Aorta (tissue), 5 donors: ENCODE measurements at places on chromosomes 6 and 20.

GRCh38 chr6:155807243-155807642 lies 351.6 kb upstream of the NOX3 start:
- no peaks in the 10 kb centered on the region for H3K36me3 ChIP-seq
- H3K27ac ChIP-seq: no peak overlapping the region
- no peak for DNase-seq
- H3K4me1 ChIP-seq: no peaks in the 10 kb centered on the region
- no peaks in the 10 kb centered on the region for H3K27me3 ChIP-seq
- H3K4me3 ChIP-seq: no peak overlapping the region

DNA sequence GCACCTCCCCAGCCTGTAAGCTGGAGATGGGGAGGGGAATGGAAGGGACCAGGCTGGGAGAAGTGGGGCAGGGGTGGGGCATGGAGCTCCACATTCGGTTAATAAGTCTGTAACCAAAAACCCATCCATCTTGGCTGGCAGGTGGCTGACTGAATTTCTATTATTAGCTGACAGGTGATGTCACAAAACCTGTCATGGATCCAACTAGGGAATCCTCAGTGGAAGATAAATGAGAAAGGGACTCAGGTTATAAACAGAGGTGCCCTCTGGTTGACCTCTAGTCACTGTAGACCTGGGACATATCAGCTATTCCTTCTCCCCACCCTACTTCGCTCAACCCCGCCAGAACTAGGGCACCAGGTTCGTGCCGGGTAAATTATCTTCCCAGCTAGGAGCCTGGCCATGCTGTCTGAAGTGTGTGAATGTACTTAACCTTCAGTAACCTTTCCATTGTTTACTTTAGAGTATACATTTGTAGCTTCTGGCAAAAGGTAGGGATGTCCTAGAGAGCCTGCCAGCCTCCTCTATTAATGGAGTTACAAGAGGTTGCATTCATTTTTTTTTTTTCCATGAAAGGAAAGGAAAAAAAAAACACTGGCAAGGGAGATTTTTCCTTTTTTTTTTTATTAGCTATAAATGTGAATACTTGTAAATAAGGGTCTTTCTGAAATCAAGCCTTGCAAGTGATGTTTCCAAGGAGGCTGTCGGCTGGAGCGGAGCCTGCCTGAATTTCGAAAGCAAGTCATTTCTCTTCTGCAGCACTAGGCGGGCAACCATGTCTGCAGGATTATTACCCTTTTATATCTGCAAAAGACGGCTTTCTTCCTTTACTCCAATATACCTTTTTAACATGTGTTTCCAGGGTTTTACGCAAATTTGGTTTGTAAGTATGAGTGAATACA lies 135.9 kb downstream of the TMEM242 start:
- no peaks in the 10 kb centered on the region for H3K27me3 ChIP-seq
- H3K4me1 ChIP-seq: no peaks in the 10 kb centered on the region
- H3K36me3 ChIP-seq: no peaks in the 10 kb centered on the region

DNA sequence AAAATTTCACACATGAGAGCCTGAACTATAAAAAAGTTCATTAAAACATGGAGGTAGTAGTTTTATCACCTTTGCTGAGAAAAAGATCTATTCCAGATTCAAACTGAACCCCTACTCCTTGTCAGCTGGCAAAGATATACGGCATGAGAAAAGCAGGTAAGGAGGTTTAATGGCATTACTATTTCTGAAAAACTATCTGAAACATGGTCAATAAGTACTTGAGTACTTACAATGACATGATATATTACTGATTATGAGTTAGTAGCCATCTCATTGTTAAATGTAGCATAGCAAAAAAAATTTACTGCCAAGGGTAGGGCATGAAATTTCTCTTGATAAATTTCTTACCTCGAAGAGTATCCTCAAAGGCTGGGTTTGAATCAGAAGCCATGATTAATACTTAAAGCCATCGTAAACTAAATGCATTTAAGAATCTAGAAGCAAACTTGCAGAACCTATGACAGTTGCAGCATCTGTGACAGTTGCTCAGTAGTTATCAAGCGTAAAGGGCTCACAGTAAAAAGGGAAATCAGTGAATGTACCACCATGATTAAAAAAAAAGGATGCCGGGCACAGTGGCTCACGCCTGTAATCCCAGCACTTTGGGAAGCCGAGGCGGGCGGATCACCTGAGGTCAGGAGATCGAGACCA lies 8.7 kb downstream of the SLC17A5 start:
- H3K36me3 ChIP-seq: peaks cover 2% of the 10 kb centered on the region
- no peaks in the 10 kb centered on the region for H3K27me3 ChIP-seq
- H3K4me1 ChIP-seq: no peaks in the 10 kb centered on the region
- no peak overlapping the region for H3K27ac ChIP-seq
- peak overlapping the region; percentile 42 for H3K4me3 ChIP-seq

DNA sequence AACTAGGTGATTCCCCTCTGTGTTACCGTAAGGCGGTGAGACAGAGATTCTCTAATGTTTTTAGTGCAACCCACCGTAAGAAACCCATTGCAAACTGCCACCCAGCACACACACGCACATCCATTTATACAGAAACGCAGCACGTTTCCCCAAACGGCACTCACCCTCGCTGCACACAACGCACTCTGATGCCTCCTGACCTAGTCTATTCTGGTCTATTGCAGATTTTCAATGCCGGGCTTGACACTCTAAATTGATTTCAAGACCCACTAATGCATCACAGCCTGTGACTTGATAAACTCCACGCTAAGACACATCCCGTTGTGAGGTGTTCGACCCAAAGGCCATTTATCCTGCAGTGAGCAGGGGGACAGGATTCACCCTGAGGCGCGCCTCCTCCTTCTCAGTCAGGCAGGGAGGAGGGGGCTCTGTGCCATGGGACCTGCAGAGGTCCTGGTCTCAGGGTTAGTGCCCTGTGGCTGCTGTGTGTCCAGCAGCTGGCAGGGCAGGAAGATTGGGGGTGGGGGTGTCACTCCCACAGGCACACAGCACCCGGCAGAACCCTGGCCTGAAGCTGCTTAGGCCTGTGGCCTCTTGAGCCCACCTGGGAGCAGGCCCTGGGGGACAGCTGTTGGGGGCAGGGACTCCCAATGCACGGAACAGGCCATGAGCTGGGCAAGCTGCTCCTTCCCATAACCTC lies 335.6 kb downstream of the PREX1 start:
- no peaks in the 10 kb centered on the region for H3K4me1 ChIP-seq
- H3K27me3 ChIP-seq: no peaks in the 10 kb centered on the region
- H3K27ac ChIP-seq: no peak overlapping the region
- H3K36me3 ChIP-seq: no peaks in the 10 kb centered on the region

- no peak overlapping the region for H3K4me3 ChIP-seq
- H3K27ac ChIP-seq: no peak overlapping the region
- H3K27me3 ChIP-seq: no peaks in the 10 kb centered on the region
- DNase-seq: no peak
- peaks cover 2% of the 10 kb centered on the region for H3K4me1 ChIP-seq
- no peaks in the 10 kb centered on the region for H3K36me3 ChIP-seq
Observed at GRCh38 chr6:156953479-156954146, 176.4 kb downstream of the ARID1B start.

GRCh38 chr6:154001494-154002285 lies 37.4 kb upstream of the OPRM1 start:
- H3K27ac ChIP-seq: no peak overlapping the region
- no peaks in the 10 kb centered on the region for H3K36me3 ChIP-seq
- H3K27me3 ChIP-seq: no peaks in the 10 kb centered on the region

GRCh38 chr6:157868835-157869234 lies 45.8 kb downstream of the SNX9 start:
- H3K4me1 ChIP-seq: no peaks in the 10 kb centered on the region
- no peaks in the 10 kb centered on the region for H3K36me3 ChIP-seq
- no peaks in the 10 kb centered on the region for H3K27me3 ChIP-seq
- no peak overlapping the region for H3K27ac ChIP-seq
- DNase-seq: no peak

DNA sequence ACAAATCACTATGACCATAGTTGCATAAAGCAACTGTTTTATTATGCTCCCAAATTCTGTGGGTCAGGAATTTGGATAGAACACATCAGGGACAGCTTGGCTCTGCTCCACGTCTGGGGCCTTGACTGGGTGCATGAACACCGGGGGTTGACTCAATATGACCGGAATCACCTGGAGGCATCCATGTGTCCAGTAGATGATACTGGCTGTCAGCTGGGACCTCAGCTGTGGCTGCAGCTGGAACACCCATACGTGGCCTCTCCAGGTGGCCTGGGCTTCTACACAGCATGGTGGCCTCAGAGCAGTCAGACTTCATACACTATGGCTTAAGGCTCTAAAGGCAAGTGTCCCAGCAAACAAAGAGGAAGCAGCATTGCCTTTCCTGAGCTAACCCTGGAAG lies 113.4 kb downstream of the NRN1 start:
- no peaks in the 10 kb centered on the region for H3K27me3 ChIP-seq
- no peaks in the 10 kb centered on the region for H3K4me1 ChIP-seq
- H3K4me3 ChIP-seq: no peak overlapping the region
- no peaks in the 10 kb centered on the region for H3K36me3 ChIP-seq
- no peak for DNase-seq

- no peaks in the 10 kb centered on the region for H3K4me1 ChIP-seq
- DNase-seq: no peak
- H3K27me3 ChIP-seq: no peaks in the 10 kb centered on the region
- no peaks in the 10 kb centered on the region for H3K36me3 ChIP-seq
Observed at GRCh38 chr6:111928139-111928538, 54.9 kb upstream of the FYN start.

DNA sequence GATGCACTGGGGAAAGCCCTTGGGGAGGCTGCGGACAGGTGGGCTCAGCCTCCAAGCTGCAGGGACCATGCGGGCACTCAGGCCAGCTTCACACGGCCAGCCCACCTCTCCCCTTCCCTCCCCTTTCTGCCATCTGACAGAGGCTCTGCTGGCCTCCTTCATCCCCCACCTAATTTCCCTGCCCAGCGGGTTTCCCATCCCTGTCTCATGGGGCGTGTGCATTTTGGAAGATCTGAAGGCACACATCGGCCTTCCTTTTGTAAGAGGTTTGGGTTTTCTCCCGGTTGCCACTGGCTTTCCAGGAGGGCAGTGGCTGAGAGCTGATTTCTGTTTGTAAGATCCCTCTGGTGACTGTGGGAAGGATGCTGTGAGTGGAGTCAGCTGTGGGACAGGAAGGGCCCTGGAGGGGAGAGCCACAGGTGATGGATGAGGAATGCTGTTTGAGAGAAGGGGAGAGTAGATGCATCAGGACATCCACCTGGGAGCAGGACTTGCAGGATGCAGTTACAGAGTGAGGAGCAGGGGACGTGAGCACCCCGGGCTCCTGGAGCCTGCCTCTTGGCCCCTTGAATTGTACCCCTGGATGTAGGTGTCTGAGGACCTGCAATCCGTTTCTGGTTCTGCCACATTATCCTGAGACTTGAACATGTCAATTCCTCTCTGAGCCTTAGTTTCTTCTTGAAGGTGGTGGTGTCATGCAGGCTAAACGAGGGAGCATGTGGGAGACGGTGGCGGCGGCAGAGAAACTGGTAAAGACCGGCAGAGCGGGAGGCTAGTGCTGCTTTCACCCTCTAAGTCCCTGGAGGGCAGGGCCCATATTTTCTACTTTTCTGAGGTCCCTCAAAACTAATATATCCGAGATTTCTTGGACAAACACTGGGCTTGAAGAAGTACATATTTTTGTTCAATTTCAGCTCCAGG lies 5.9 kb upstream of the TUBB1 start:
- no peaks in the 10 kb centered on the region for H3K4me1 ChIP-seq
- peak; percentile 33 for DNase-seq
- H3K36me3 ChIP-seq: no peaks in the 10 kb centered on the region
- H3K27ac ChIP-seq: no peak overlapping the region
- H3K4me3 ChIP-seq: no peak overlapping the region

GRCh38 chr20:34083137-34083536 lies 28.9 kb downstream of the EIF2S2 start:
- no peaks in the 10 kb centered on the region for H3K4me1 ChIP-seq
- peaks cover 3% of the 10 kb centered on the region for H3K36me3 ChIP-seq
- H3K27me3 ChIP-seq: no peaks in the 10 kb centered on the region
- peak overlapping the region; percentile 49 for H3K27ac ChIP-seq
- DNase-seq: peak; percentile 85
- no peak overlapping the region for H3K4me3 ChIP-seq

DNA sequence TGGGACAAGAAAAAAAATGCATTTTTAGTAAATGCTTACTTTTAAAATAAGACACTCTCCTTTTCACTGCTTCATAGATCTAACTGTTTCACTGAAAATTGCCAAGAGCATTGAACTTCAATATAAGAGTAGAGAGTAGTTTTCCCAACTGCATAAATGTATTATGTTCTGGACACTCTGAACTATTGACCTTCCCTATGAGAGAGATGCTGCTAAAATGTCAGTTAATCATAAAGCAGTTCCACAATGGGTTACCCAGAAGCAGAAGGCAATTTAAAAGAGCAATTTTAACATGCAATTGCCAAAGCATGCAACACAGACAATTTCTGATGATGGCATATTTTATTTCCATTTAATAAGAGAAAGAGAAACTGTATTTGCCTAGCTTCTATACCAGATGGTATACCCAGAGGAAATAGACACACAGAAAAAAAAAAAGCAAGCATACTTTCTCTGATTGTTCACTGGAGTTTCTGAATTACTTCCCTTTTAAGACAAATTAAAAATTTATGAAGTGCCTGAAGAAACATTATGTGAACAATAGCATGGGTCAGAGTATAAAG lies 279.1 kb upstream of the THEMIS start:
- H3K27me3 ChIP-seq: no peaks in the 10 kb centered on the region
- H3K4me1 ChIP-seq: no peaks in the 10 kb centered on the region
- H3K27ac ChIP-seq: no peak overlapping the region
- H3K36me3 ChIP-seq: no peaks in the 10 kb centered on the region

- no peak overlapping the region for H3K4me3 ChIP-seq
- DNase-seq: no peak
- H3K4me1 ChIP-seq: no peaks in the 10 kb centered on the region
- H3K27me3 ChIP-seq: no peaks in the 10 kb centered on the region
- H3K27ac ChIP-seq: no peak overlapping the region
- H3K36me3 ChIP-seq: no peaks in the 10 kb centered on the region
Observed at GRCh38 chr20:50783390-50783789, 11.5 kb upstream of the BCAS4 start.

DNA sequence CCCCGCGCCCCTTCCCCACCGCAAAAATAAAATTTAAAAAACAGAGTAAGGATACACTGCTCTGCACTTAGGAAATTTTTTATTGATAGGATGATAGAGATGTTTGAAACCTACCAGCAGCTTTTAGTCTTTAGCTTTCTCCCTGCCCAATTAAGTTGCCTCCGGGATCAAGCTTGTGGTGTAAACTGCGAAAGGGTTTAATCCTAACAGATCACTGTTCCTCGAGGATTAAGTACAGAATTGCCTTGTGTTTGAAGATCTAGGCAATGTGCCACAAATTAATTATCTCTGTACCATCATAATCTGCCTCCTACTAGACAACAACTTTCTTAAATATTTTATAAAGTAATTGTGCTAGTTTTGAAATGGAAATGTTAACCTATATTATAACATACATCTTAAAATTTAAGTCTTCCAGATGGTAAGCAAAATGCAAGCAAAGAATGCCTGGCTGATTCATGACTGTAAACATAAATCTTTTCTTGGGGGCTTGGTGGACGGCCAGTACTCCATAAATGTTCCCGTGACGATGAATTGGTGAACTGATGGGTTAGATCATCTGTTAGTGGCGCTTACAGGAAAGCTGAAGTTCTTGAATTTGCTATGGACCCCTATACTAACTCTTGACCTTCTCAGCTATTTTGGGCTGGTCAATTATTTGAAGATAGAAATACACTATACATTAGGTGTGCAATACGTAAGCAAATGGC lies 58.0 kb upstream of the ARHGAP18 start:
- no peaks in the 10 kb centered on the region for H3K36me3 ChIP-seq
- H3K27ac ChIP-seq: no peak overlapping the region
- H3K27me3 ChIP-seq: peaks cover 4% of the 10 kb centered on the region
